Eye (tissue), 1 donor: ENCODE measurements at places on chromosomes 2 and 18.

- no peak for DNase-seq
Measured at GRCh38 chr2:162092658-162093556, 18.9 kb upstream of the DPP4 start.

DNA sequence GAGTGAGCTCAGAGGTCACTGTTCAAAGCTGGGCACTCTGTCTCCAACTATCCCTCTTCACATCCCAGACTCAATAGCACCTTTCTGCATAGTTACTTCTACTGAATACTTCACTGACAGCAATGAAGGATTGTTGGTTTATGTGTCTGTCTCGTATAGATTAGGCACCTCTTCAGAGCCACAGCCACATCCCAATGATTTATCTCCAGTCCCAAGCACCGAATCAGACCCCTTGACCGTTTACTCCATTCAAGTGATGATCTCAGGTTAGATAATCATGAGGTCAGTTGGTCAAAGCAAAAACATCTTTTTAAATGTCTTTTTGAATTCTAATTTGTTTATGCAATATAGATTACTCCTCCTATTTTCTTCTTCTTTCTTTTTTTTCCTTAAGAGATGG is 14.7 kb downstream of the NEDD4L start:
- DNase-seq = no peak

DNA sequence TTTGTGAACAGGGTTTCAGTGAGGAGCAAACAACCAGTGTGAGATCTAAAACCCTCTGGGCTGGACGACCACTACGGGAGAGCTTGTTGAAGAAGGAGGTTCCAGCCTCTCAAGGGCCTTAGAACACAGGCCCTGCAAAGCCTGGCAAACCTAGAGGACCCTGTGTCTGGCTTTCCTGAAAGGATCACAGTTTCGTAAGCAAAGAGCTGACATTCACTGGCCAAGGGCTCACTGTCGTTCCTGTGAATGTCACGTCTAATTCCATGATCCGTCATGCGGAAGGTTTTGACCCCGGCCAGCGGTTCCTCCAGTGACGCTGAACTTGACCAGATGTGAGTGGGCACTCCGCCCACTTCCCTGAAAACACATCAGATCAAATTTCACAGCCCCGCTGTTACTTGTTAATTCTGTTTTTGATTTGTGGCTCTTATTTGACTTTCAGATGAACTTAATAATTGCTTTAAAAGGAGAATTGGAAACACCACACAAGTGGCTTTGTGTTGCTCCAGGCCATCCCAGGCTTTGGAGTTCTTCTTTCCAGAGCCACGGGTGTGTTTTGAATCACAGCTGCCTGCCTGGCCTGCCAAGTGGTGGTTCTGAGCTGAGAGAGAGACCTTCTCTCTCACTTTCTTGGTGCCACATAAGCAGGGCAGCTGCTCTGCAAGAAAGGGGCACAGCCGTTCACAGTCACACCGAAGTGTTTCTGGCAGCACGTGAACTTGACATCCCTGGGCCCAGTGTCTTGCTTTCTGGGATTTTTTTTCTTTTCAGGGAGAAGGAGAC is 308.4 kb downstream of the NDUFA10 start:
- DNase-seq = peak; percentile 86

DNA sequence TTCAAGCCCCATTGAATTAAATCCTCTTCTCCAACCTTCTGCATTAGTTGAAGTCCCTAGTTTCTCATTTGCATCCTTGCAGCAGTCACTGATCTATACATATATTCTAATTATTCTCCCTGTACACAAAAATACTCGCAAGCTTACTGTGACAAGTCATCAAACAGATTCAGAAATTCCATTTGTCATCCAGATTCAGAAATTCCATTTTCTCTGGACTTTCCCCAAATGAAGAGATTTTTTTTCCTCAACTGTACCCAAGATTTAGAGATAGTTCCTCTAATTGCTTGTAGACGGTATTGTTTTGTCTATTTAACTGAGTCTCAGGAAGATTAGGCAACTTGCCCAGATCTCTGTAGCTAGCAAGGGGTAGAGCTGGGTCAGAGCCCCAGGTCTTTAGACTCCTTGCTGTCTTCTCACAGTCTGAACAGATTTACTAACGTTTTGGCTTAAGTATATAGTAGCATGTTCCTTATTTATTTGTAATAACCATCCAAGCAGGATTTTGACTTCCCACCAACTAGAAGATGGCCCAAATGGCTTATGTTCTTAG is 34.2 kb downstream of the RAB12 start:
- no peak for DNase-seq

DNA sequence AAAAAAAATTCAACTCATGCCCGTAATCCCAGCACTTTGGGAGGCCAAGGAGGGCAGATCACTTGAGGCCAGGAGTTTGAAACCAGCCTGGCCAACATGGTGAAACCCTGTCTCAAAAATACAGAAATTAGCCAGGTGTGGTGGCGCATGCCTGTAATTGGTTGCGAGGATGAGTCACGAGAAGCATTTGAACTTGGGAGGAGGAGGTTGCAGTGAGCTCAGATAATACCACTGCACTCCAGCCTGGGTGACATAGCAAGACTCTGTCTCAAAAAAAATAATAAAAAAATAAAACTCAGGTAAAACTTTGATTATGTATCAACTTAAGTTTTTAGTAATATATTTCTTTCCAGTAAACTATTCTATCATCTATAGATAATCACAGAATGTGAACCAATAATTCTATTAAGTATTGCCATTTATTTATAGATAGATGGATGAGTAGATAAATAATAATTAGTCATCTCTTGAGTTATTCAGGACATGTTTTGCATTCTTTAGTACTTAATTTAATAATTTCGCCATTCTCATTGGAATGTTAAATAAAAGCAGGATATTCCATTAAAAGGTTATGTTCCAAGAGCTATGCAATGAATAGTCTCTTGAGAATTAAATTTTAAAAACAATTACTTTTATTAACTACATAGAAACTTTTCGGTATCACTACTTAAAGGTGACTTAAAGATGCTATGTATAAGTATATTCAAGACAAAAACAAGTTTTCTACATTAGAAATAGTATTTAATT is 48.7 kb downstream of the WDPCP start:
- no peak for DNase-seq

GRCh38 chr2:11558214-11558886 is 24.5 kb downstream of the GREB1 start:
- DNase-seq = no peak

DNA sequence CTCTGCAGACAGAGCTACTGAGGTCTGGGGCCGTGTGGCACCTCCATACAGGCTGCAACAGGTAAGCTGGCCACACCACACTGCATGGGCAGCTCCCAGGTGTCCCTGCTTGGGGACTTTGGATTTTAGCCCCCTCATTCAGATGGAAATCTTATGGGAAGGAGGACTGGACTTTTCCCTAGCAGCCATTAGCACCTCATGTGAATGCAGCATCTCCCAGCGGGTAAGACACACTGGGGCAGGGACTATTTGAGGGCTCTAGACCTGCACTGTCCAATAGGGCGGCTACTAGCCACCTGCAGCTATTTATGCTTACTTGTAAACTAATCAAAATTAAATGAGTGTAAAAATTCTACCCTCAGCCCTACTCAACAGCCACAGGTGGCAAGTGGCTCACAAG is 34.2 kb upstream of the GLI2 start:
- DNase-seq = no peak

GRCh38 chr2:126496493-126496892 is 159.5 kb upstream of the GYPC start:
- no peak for DNase-seq

GRCh38 chr18:46820863-46821262 is 64.0 kb upstream of the ST8SIA5 start:
- no peak for DNase-seq

DNA sequence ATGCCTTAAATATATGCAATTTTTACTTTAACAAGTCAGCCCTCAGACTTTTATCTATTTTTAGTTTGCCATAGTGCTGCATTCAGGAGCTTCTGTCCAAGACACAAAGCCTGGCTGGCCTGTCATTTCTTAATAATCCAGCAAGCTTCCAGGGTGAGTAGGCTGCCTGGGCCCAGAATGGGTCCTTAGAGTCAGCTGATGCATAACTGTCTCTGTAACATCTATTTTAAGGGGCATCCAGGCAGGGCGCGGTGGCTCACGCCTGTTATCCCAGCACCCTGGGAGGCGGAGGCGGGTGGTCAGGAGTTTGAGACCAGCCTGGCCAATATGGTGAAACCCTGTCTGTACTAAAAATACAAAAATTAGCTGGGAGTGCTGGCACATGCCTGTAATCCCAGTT is 11.8 kb upstream of the GNLY start:
- no peak for DNase-seq

DNA sequence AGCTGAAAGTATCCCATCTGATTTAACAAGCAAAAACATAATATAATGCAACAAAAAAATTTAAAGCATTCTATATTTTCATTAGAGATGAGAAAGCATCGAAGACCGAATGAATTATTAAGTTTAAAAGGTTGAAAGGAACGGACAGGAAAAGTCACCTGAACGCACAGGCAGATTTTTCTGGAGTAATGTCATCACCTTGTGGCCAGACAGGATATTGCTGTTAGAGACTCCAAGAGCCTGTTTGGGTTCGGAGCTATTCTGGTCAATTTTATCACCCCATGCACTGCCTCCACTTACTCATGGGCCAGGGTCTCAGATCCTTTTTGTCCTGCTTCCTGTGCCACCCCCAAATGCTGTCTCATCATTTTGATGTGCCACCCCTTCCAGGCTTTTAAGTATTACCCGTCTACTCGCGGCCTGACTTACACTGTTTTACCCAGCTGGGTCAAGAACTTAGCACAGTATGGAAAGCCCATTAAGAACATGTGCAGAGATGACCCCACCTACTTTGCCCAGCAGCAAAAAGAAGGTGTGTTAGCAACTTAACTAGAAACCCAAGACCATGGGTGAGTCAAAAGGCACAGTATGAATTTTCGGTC is 27.3 kb downstream of the GKN2 start:
- DNase-seq = peak; percentile 76

DNA sequence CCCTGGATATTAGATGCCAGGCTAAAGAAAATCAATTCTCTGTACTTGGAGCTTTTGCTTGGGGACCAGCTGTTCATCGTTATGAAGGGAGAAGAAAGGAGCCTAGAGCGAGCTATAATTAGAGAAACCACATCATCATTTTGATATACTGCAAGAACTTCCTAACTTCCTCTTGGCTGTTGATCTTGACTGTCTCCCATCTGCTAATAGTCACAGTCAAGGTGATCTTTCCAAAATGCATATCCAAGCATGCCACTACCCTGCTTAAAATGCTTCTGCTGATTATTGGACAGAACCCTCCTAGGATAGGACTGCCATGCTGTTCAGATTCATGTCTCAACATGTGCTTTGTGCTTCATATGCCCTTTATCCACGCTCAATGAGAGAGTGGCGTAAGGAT is 54.8 kb downstream of the RAPGEF4 start:
- no peak for DNase-seq

DNA sequence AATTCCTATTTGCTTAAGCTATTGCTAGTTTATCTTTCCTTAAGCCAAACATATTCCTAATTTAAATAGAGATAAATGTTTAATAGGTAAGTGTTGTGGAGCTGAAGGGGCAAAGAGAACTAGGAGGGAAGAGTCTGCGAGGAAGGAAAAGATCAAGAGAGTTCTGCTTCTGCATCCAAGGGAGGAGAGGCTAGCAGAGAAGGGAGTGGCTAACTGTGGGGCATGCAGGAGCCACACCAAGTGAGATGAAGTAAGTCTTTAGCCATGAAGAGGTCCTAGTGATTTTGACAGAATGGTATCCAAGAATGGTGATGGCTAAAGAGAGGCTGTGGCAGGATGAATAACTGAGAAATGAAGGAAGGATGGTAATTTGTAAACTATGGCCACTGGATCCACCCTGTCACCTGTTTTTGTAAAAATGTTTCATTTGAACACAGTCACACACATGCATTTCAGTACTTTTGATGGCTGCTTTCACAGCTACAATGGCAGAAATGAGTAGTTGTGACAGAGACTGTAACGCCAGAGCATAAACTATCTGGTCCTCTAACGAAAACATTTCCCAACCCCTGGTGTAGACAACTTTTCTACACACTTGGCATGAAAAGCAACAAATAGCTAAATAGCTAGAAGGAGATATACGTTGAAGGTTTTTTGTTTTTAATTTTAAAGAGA is 15.6 kb downstream of the TPGS2 start:
- no peak for DNase-seq

DNA sequence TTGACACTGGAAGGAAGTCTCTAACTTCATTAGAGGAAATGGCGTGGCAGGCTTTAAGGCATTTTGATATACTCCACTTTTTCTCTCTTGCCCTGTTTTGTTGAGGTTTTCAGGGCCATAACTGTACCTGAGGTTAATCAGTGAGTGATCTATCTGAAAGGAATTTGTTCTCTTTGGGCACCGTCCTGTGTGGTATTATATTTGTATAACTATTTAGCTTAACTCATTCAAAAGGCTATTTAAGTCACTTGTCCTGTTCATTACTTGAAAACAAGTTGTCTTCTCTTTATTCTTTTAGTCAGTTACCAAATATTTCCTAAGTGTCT is 180.4 kb downstream of the NEDD4L start:
- no peak for DNase-seq

DNA sequence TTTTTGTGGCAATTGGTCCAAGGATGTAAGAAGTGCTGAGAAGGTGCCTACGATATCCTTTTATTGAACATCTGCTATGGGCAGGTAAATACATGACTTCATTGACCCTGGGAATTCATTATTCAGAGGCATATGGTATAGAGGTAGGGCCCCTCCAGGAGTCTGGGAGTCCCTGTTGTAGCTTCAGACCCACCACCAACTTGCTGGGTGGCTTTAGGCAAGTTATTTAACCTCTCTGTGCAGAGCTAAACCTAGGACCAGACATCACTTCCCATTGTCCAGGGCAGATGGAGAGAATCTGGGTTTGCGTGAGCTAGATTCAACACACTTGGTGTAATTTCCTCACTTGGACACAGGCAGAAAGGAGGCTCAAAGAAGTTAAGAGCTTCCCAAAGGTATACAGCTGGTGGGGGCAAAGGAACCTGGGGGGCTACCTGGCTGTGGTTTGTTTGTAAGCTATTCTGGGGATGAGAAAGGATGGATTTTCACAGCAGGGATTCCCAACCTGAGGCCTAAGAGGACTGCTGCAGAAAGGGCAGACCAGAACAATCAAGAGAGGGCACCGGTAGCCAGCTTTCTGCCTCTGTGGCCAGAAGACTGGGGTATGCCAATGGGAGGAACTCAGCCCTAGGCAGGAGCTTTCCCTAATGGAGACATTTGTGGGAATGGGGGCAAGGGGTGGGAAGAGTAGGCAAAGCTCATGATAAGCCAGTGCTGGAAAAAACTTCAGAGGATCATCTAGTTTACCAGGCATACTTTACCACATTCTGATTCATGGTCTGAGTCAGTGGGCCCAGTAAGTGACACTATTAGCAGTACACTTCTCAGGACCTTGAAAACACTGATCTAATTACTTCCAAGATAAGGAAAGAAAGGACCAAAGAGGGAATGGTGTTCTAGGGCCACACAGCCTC is 102.7 kb upstream of the SMAD2 start:
- DNase-seq = no peak
